ENCODE measurements at places on chromosomes 7 and 10. TPM values are rescaled to one million over a fixed set of nuclear protein-coding genes. Genes with fewer than 3 reads are reported as not detected.

GRCh38 chr10:49585387-49585786, 24.7 kb upstream of the SLC18A3 start:
- no peak for DNase-seq
- no peak overlapping the region for H3K4me3 ChIP-seq
- no peaks in the 10 kb centered on the region for H3K36me3 ChIP-seq
- no peak overlapping the region for H3K27ac ChIP-seq
- no peaks in the 10 kb centered on the region for H3K4me1 ChIP-seq
- H3K27me3 ChIP-seq: peaks cover 49% of the 10 kb centered on the region

GRCh38 chr7:152854386-152854785, 94.8 kb downstream of the ACTR3B start:
- DNase-seq: no peak
- H3K27me3 ChIP-seq: no peaks in the 10 kb centered on the region
- no peaks in the 10 kb centered on the region for H3K4me1 ChIP-seq
- H3K4me3 ChIP-seq: no peak overlapping the region

DNA sequence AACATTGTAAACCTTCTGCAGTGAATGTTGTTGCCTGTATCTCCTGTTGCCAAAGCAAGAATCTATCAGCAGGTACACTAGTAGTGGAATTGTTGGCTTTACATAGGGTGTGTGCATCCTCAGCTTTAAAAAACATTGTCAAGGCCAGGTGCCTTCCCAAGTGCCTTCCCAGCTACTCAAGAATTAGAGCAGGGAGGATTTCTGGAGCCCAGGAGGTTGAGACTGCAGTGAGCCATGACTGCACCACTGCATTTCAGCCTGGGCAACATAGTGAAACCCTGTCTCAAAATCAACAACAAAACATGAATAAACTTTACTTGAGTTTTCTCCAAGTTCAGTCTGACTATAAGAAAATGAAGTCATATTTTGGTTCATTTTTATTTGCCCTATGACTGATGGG, 217.3 kb downstream of the CCSER2 start:
- no peak for DNase-seq
- H3K4me3 ChIP-seq: no peak overlapping the region
- no peaks in the 10 kb centered on the region for H3K36me3 ChIP-seq
- H3K27me3 ChIP-seq: peaks cover 29% of the 10 kb centered on the region

DNA sequence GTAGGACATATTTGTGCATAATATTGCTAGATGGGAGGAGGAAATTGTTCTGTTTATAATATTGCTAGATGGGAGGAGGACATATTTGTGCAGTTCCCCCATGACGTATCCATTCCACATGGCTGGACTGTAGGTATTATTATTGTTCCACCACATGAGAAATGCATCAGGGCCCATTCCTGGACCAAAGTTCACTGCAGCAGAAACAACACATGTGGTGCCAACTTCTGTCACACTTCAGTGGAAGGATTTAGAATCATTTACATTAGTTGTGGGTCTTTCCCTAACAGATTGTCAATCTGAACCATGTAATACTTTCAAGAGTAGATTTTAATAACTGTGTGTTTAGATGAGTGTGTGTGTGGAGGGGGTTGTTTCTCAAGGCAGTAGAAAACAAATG, 32.7 kb upstream of the MACC1 start:
- DNase-seq: no peak
- no peak overlapping the region for H3K27ac ChIP-seq
- no peaks in the 10 kb centered on the region for H3K36me3 ChIP-seq

DNA sequence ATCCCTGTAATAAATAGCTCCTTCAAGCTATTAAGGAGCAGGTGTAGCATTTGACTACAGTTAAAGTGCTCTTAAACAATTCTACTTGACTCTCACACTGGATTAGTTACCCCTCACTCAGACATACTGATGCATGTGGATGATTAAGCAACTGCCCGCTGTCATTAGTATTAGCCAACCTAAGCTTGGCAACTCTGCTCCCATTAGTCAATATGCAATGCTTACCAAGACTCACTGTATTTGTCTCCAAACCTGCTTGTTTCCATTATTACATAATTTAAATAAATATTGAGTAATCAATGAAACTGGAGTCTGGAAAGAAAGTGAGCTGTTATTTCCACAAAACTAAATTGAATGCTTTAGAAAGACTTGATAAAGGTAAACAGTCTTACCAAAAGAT, 144.0 kb upstream of the ASAH2 start:
- peaks cover 3% of the 10 kb centered on the region for H3K36me3 ChIP-seq
- H3K4me1 ChIP-seq: peaks cover 4% of the 10 kb centered on the region
- H3K4me3 ChIP-seq: no peak overlapping the region
- DNase-seq: no peak
- H3K27me3 ChIP-seq: no peaks in the 10 kb centered on the region

DNA sequence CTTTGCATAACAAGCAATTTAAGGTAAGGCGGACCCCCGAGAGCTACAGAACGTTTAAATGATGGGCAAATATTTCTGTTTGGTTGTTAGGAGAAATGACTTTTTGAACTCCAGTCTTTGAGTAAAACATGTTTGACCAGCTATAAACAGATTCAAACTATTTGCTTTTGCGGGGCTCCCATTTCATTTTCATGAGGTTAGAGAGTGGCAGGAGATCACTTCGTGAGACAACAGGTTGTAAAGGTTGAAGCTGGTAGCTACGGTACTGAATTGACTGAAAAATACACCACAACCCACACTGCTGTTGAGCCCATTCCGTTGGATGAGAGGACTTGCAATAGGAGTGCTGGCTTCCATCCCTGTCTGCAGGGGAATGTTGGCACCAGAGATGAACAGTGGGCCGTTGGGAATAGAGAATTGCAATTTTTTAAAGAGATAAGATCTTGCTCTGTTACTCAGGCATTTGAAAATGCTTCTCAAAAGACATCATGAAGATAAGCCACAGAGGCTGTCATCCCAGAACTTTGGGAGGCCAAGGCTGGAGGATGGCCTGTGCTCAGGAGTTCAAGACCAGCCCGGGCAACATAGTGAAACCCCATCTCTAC, 65.7 kb upstream of the CARD11 start:
- no peak overlapping the region for H3K27ac ChIP-seq
- no peaks in the 10 kb centered on the region for H3K36me3 ChIP-seq
- no peak for DNase-seq
- H3K4me3 ChIP-seq: no peak overlapping the region
- H3K4me1 ChIP-seq: no peaks in the 10 kb centered on the region
- peaks cover 9% of the 10 kb centered on the region for H3K27me3 ChIP-seq

The PON1 gene
- total RNA-seq: not detected

Data from neural crest cell (in vitro differentiated cells).